ENCODE measurements at places on chromosomes 1 and 21. TPM values are rescaled to one million over a fixed set of nuclear protein-coding genes. Genes with fewer than 3 reads are reported as not detected.

DNA sequence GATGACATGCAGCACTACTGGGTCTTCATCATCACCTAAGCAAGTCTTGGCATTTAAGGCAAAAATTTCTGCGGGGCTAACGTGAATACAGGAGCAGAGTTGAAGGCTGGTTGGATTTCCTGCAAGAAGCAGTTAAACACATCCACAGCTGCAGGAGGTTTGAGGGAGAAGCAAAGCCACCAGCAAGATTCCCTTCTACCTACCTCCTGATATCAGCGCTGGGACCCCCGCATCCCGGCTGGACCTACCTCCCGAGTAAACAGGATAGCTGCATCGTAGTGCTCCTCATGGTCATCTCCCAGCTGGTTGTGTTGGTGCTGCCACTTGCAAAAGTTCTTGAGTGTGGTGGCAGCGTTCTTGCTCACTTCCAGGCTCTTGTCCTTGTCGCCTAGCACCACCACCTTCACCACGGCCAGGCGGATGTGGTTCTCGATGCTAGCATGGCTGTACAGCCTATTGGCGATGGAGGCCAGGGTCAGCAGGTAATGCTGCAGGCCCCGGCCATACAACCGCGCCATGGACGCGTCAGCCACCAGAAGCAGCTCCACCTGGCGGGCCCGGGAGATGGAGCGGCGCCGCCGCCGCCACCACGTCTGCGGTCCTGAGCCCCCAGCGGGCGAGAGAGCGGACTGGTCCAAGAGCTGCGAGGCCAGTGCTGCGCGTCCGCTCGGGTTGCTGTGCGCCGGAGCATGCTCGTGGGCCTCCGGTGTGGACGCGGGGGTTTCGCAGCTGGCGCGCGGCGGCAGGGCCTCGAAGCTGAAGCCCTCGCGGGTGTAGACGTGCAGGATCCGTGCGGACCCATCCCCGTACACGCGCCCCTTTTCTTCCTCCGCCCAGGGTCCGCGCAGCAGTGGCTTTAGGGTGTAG is 1.6 kb downstream of the ADAMTS5 start:
- no peak for DNase-seq

GRCh38 chr21:41564871-41565274 is 56.9 kb upstream of the TMPRSS2 start:
- no peak for DNase-seq

GRCh38 chr1:9657521-9658032 is 6.0 kb downstream of the PIK3CD start:
- DNase-seq = no peak

DNA sequence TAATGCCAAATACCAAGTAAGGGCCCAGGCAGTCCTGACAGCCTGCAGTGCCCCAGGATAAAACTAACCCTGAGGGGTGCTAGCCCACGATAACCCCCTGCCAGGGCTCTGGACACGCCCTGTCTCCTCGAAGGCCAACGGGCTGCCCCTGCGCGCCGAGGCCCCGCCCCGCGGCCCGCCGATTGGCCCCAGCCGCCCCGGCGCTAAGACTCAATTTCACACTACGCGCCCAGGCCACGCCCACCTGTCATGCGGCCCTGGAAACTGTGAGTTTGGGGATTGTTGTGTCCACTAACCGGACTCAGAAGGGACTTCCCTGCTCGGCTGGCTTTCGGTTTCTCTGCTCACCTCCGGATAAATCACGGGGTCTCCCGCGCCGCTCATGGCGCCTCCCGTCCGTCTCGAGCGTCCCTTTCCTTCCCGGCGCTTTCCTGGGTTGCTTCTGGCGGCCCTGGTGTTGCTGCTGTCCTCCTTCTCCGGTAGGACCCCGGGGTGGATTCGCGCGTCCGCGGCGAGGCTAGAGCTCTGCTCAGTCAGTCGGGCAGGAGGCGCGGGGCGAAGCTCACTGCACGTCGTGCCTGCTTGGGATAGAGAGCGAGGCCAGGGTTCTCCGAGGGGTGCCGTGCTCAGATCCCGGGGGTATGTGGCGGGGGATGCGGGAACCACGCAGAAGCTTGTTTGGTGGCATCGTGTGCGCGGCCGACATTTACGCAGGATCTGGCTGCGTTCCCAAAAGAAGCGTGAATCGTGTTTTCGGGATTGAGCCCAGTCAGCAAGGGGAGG is at the start of gene CR1L:
Gene CR1L, plus strand, starts transcription at position 282 of the 783 bp plus-strand sequence. Its CDS starts 101 bp downstream, at position 383.
- DNase-seq = peak; percentile 65

Gene AKNAD1
- 1.4 TPM for total RNA-seq

Gene AGMAT
- 1.9 TPM for total RNA-seq

Gene DSCAM
- total RNA-seq = under 0.01 TPM
